G401 (cell line): ENCODE measurements at places on chromosomes 1 and 21. TPM values are rescaled to one million over a fixed set of nuclear protein-coding genes. Genes with fewer than 3 reads are reported as not detected.

KIF17 gene
- 0.43 and 1.4 TPM in 2 replicates for total RNA-seq

LEMD1 gene
- total RNA-seq, result 13.2 and 15.0 TPM in 2 replicates

GSTM4 gene
- 18.7 and 24.5 TPM in 2 replicates for total RNA-seq

DUSP10 gene
- total RNA-seq, result not detected in 2 replicates
